A549 treated with Hydrocortisone at 1 μM for 4 hours (cell line): ENCODE measurements at places on chromosomes 13 and 19. TPM values are rescaled to one million over a fixed set of nuclear protein-coding genes. Genes with fewer than 3 reads are reported as not detected.

Gene NCAN
- total RNA-seq: 0.01 to 0.23 TPM (median 0.10 TPM) in 5 replicates

Gene NPAS1
- total RNA-seq: 4.8 to 9.1 TPM (median 6.5 TPM) in 5 replicates

Gene LILRA1
- total RNA-seq: not detected in 5 replicates

Gene TTC9B
- 0.16 to 0.79 TPM (median 0.45 TPM) in 5 replicates for total RNA-seq

Gene PLPP2
- 85.3 to 109 TPM (median 99.8 TPM) in 5 replicates for total RNA-seq

Gene VSIG10L
- total RNA-seq: 11.6 to 16.8 TPM (median 14.1 TPM) in 5 replicates
